ENCODE measurements at places on chromosomes 1 and 21.

DNA sequence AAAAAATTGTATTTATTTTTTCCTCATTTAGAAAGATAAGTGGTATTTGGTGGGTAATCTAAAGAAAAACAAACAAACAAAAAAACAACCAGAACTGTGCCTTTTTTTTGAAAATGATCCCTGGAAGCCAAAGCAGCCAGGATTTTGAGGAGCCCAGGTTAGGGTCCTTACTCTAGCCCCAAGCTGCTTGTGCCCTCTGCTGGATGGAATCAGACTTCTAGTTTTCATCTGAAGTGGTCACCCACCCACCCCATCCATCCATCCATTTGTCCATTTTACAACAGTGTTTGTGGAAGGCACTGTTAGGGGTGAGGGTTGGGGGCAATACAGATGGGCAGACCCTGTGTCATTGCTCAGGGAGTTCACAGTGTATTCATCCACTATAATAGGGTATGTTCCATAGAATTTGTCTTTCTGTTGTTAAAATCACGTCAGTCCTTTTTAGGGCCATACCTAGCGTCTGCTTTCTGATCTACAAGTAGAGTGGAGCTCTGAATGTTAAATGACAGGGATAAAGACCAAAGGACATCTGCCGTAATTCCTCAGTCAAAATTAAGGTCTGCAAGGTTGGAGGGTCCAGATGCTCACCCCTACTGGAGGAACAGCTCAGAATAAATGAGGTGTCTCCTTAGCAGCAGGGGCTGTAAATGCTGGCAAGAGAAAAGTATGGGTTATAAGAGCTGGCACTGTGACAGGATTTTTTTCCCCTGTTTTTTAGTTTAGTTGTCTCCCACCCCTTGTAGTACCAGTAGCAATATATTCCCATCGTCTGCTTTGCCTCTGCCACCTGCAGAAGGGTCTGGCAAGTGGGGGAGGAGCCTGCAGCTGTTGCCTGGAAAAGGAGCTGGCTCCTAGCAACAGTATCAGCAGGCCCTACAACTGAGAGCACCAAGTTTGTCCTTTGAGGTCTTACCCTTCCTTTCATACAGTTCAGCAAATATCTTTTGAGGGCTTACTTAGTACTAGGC, 3.2 kb downstream of the LRRC42 start:
- DNase-seq = no peak

- no peak for DNase-seq
Measured at GRCh38 chr1:19342894-19343616, 30.9 kb downstream of the SLC66A1 start.

DNA sequence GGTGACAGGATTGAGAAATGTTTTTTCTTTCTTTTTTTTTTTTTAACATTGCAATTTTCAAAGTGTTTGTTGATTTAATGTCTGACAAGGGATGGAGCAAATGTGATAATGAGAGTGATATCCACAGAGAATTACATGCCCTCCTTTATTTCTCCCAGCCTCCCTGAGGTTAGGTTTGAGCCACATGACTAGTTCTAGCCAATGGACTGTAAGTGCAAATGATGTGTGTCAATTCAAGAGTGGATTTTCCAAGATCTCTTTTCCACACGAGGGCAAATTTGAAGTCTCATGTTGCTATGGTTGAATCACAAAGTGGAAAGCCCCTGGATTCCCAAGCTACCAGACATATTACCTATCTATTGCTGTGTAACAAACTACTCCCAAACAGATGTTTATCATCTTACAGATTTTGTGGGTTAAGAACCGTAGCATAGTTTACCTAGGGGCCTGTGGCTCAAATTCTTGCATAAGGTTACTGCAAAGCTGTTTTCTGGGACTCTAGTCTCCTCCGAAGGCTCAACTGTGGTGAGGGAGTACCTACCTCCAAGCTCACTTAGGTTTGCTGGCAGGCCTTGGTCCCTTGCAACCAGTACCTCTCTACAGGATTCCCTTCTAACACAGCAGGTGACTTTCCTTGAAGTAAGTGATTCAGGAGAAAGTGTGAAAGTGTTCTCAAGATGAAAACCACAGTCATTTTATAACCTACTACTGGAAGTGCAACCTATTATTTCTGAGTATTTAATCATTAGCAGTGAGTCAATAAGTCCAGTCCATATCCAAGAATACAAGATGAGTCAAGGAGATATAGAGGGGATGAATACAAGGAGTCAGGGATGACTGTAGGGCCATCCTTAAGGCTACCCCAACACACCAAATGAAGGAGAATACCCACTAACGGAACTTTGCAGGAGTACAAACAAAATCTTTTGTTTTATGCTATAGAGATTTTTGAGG, 533.6 kb downstream of the PTPRC start:
- no peak for DNase-seq

DNA sequence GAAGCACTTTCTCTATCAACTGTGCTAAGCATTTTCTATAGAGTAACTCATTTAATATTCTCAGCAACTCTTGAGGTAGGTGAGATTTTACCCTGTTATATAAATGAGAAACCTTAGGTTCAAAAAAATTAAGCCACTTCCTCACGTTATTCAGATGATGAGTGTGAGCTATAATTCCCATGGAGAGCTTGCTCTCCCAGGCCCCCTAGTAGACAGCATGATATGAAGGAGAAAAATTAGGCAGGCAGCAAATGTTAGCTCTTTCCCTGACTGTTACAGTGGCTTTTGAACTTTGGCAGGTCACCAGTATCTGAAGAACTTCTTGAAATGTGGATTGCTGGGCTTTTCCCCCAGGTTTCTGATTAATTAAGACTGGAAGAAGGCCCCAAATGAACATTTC, 753.1 kb downstream of the NCAM2 start:
- DNase-seq = no peak

DNA sequence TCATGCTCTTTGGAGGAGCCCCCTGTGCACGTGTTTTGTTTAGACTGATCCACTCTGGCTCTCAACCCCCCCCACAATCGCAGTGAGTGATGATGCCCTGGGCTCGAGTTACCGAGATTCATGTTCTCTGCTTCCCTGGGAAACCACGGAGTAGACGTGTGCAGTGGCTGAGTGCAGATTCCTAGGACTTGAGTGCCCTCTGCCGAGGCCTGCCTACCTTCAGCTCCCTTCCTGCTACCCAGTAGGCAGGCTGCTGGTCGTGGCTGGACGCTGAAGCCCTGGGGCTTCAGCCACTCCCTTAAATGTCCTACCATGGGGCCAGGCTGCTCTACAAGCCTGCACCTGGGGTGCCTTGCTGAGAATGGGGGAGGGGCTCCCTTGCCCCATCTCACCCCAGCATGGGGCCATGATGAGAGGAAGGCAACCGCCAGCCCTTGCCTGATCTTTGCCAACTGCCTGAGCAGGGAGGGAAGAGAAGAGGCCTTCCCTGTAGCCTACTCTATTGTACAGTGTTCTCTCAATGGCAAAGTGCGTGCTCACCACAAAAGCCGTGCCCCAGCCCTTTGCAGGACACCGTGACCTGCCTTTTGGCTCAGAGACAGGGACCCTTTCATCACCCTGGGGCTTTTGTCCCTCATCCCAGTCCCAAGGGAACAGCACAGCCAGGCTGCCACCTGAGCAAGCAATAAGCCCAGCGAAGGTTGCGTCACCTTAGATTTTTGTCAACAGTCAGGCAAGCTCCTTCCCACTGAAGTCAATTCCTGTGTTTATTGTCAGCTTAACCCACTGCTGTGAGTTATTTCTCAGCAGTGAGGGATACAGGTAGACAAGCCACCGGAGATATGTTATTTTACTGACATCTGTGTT, 4.1 kb upstream of the GRIK3 start:
- no peak for DNase-seq

DNA sequence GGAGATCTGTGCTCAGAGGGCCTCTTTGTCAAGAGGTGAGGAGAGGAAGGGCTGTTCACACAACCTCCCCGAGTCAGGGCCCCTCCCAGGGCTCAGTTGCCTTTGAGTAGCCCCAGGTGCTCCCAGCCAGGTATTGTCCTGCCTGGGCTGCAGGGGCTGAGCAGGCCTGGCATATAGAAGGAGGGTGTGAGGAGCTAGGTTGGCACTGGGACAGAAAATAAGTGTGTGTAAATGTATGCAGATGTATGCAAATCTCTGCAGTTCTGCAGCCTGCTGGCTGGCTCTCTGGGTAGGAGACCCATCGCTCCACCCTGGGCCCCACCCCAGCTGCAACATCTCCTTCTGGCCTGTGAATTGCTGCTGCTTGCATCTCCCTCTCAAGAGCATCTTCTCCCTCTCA, 52.4 kb downstream of the NAV1 start:
- DNase-seq = no peak

DNA sequence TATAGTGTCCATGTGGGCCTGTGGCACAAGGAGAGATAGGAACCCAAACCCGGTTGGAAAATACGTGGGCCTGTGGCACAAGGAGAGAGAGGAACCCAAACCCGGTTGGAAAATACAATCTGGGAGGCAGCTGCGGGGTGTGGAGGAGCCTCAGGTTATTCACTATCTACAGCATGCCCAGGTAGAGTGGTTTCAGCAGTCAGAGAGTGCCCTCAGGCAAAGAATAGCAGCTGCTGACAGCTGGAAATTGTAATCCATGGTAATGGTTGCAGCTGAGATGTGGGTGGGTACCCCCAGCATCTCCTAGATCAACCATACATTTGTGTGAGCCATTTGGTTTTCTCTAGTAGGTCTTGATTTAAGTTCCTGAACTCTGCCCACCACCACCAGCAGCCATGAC, 25.8 kb upstream of the MGST3 start:
- DNase-seq = no peak

- DNase-seq = no peak
Measured at GRCh38 chr21:43340491-43341377, 86.2 kb downstream of the SIK1 start.
